ENCODE measurements at places on chromosomes 4 and X. TPM values are rescaled to one million over a fixed set of nuclear protein-coding genes. Genes with fewer than 3 reads are reported as not detected.
A peak's percentile ranks its signal among the peaks of the same experiment; 100 is the strongest.

- DNase-seq, result no peak
These were observed 131.6 kb downstream of the GATB start for GRCh38 chr4:151629097-151629783.

GRCh38 chr4:99062120-99062519 is 26.5 kb downstream of the ADH5 start:
- no peak for DNase-seq

DNA sequence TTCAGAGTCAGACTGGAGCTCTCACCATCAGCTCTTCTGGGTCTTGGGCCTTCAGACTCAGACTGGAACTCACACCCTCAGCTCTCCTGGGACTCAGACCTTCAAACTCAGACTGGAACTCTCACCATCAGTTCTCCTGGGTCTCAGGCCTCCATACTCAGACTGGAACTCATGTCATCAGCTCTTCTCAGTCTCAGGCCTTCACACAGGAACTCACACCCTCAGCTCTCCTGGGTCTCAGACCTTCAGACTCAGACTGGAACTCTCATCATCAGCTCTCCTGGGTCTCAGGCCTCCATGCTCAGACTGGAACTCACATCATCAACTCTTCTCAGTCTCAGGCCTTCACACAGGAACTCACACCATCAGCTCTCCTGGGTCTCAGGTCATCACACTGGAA is 147.2 kb upstream of the MXRA5 start:
- DNase-seq, result no peak

Gene SMIM31
- not detected for total RNA-seq

DNA sequence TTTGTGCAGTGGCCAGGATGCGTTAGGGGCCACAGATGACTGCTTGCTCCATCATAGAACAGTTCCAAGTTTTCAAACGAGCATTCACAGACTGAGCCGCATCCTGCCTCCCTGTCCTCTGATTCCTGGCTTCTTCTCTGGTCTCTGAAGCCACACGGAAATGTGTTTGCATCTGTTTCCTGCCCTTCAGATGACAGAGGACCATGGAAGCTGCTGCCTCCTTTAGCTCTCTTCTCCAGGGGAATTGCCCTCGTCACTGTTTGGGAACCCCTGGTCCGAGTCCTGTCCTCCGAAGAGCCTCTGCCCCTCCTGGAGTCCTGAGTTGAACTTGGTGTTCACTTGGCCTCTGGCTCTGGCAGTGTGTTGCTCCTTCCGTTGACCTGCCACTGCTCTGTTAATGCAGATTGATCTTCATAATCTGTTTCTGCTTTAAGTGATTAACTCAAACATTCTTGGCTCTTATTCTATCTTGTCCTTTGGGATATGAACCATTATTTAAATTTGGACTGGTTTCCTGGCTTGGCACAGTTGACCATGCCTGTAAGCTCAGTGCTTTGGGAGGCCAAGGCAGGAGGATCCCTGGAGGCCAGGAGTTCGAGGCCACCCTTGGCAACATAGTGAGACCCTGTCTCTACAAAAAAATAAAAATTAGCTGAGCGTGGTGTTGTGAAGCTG is 96.0 kb downstream of the PTTG2 start:
- no peak for DNase-seq

DNA sequence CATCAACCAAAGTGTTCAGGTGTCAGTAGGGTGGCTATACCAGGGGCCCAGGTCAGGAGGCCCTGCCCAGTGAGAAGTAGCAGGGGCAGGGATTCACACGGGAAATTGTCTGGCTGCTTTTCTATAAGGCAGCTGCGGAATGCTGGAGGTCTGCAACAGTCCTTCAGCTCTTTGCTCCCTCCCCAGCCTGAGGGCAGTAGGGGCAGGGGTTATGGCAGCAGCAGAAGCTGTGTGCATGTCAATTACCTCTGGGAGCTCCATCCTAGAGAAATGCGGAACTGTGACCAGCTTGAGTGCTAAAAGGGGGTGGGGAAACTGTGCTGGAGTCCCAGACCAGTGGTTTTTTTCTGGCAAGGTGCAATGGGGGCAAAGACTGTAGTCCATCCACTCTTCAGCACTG is 810.4 kb downstream of the PCDH7 start:
- no peak for DNase-seq

Gene ARMCX5
- total RNA-seq, result 15.3 TPM

- DNase-seq, result no peak
These were observed 187.3 kb upstream of the LEF1 start for GRCh38 chr4:108355902-108356535.

DNA sequence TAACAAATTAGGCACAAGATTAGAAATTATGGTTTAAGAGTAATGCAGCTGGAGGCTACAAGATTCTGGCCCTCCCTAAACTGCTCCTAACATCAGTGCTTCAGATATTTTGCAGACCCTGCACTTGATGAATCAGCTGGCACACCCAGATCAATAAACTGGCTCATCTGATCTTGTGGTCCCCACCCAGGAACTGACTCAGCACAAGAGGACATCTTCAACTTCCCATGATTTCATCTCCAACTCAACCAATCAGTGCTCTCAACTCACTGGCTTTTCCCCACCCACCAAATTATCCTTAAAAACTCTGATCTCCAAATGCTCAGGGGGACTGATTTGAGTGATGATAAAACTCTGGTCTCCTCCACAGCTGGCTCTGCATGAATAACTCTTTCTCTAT is 21.7 kb upstream of the TMEM33 start:
- DNase-seq, result no peak

DNA sequence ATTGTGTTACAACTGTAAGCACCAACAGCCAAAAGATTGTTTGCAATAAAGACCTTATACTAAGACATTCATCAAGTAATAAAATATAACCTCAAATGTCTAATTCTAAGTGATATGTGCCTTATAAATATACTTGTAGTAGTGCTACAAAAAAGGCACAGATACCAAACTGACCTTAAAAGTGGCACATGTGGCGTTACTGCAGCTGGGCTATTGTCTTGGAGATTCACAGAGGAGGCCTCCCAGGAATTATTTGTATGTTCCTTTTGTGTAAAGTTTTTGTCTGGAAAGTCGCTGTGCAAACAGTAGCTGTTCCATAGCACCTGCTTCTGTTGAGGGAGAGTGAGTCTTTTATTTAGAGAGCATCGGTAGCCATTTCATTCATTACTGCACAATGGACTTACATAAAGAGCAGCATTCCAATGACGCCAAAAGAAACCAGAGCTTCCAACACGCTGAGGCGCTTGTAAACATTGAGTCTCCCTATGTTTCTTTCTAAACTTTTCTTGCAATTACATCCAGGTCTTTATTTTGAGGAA is 143.7 kb downstream of the RPA4 start:
- no peak for DNase-seq

- DNase-seq, result no peak
These were observed 10.3 kb downstream of the PAGE2 start for GRCh38 chrX:55099162-55099561.

GRCh38 chr4:82049294-82049693 is 324.5 kb downstream of the HNRNPD start:
- DNase-seq, result no peak

Gene LIMCH1
- 21.0 TPM for total RNA-seq

DNA sequence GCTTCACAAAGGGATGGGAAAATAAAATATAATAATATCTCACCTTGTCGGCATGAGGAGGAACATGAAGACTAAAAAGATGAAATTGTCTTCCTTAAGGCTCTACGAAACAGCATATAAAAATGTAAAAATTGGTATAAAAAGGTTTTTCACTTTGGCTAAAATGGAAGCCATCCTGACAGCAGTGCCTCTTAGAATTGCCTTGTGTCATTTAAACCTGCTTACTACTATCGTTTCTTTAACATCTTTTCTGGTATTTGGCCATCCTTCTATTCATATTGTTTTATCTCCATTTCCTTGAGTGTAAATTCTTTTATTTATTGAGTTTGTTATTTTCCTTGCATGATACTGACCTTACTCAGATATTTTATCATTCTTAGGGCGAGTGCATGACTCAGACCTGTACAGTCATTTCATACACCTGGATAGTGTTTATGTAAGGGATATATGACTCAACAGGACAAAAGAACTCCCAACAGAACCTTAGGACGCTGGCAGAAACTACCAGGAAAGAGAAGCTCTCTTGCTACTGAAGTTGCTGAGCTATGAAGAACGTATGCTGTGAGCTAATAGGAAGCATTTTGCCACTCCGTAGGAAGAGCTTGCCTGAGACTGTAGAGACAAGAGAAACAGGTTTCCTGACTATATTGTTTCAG is 5.8 kb upstream of the CDKN2AIP start:
- DNase-seq, result no peak

Gene KLF3
- 69.0 TPM for total RNA-seq

- no peak for DNase-seq
These were observed 12.6 kb downstream of the DCLK2 start for GRCh38 chr4:150090836-150091235.

GRCh38 chr4:78720994-78721677 is 55.0 kb upstream of the BMP2K start:
- DNase-seq, result peak; percentile 39

DNA sequence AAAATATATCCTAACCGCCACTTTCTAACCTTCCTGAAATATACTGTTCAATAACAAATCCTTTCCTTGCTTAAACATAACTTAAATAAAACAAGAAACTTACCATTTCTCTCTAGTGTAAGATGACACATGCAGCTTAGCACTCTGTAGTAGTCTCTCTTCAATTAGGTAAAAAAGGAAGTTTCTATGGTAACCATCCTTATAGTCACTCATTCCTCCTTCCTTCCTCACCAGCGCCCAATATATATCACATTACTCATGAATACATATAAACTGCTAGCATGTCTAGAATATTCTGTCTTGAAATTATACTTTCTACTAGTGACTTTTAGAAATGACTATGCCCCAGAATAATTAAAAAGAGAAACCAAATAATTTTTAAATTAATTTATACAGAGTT is 112.2 kb downstream of the SNCA start:
- DNase-seq, result no peak

Gene OSTC
- total RNA-seq, result 61.2 TPM

Gene CXCL5
- not detected for total RNA-seq

Gene N4BP2
- 7.4 TPM for total RNA-seq

GRCh38 chr4:105917171-105917685 is 22.0 kb downstream of the NPNT start:
- no peak for DNase-seq

GRCh38 chrX:154419189-154419588 is 7.8 kb downstream of the TAFAZZIN start:
- no peak for DNase-seq

DNA sequence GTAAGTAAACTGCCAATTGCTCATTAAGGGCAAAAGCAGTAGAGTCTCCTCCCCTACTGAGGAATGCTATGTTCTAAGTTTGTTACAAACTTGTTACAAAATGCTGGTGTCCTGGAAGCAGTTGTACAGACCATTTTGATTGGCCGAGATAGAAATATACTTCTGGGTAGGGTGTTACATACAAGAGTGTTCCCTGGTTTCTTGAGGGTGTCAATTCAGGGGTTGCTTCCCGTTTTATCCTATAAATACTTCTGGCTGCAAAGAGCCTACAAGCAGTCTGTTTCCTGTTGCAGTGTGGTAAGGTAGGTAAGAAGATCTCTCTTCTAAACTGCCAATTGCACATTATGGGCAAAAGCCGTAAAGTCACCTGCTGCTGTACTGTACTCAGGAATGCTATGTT is 5.7 kb downstream of the TRPC5OS start:
- DNase-seq, result no peak

Gene NHS
- 14.3 TPM for total RNA-seq

DNA sequence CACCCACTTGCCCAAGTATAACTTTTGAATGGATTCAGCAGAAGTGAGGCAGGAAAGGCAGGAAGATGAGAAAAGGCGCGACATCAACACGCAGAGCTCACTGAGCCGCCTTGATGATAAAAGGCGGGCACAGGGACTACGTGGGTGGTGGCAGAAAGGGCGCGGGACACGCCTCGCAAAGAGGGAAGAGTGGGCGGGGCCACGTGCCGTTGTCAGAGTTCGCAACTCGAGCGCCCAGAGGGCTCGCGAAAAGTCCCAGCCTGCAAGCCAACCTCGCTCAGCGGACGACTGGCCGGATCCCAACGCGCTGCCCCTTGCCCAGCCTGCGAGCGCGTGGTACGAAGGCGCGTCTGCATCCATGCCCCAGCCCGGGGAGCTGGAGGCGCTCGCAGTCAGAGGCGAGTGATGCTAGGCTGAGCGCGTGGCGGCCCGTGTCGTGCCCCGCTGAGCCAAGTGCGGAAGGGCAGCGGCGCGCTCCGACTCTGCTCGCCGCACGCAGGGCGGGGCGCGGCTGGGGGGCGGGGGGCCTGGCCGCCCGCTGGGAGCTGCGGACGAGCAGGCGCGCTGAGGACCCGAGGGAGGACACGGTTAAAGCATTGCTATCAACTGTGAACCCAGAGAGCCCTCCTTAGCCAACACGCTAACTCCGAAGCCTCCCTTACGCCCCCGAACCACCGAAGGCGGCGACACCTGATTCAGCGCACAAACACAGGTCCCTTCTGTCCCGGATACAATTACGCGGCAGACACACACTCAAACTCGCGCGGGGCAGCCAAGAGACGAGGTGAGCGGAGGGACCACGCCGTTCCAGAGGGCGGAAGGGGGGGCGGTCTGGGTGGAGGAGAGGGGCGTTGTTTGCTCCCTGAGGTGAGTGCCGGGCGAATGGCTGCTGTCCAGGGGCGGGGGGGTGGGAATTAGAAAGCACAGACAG is at the start of gene UGT8:
UGT8 (plus strand) TSS at position 617 of the 931 bp plus-strand sequence. CDS start 24,074 bp downstream, outside the sequence.
- DNase-seq, result no peak

DNA sequence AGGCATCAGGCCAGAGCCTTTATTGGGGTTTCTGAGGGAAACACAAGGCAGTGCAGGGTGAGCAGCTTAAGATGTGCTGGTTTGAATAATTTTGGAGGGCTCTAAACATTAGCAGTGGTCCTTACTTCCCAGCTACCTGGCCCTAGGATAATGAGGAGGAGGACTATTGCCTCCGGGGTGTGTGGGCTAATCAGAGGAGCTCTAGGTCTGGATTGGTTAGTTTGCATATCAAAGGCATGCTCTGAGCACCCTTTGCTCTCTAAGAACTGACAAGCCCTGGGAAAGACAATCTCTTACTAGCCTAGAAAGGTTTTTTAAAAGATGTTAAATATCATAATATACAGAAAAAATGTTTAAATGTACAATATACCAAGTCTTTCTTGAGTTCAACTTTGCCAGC is 58.4 kb downstream of the RXFP1 start:
- no peak for DNase-seq

- no peak for DNase-seq
These were observed 2.5 kb upstream of the PPP2R2C start for GRCh38 chr4:6474705-6475457.

Gene TRIM75
- not detected for total RNA-seq

Gene KIT
- total RNA-seq, result 69.9 TPM

GRCh38 chr4:74663631-74664030 is 130.7 kb downstream of the BTC start:
- no peak for DNase-seq

DNA sequence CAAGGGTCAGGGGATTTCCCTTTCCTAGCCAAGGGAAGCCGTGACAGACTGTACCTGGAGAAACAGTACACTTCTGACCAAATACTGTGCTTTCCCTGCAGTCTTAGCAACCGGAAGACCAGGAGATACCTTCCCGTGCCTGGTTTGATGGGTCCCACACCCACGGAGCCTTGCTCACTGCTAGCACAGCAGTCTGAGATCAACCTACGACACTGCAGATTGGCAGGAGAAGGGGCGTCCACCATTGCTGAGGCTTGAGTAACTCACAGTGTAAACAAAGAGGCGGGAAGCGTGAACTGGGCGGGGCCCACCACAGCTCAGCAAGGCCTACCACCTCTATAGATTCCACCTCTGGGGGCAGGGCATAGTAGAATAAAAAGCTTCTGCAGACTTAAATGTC is 48.7 kb upstream of the SRD5A3 start:
- DNase-seq, result no peak

Measured in uterus (tissue), 4 donors.